ENCODE measurements at places on chromosomes 7 and 10.
A peak's percentile ranks its signal among the peaks of the same experiment; 100 is the strongest.

DNA sequence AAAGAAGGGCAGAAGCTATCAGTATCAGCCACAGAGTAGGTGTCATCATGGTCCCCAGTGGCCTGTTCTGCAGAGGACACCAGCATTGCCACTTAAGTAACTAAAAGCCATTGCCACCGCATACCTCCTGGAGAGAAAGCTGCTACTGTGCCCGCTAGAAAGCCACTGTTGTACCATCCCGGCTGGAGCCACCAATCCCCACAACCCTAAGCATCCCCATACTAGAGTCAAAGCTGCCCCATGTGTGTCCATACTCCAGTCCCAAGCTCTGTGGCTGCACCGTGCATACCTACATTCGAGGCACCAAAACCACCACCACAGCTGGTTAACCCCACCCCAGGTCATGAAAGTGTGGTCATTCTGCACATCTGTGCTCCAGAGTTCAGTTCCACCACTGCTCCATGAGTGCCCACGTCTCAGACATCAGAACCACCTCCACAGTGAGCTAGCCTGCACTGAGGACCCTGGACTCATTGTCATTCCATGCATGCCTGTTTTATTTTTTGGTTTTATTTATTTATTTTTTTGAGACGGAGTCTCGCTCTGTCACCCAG is 9.5 kb upstream of the SEPTIN14 start:
- no peak for DNase-seq

DNA sequence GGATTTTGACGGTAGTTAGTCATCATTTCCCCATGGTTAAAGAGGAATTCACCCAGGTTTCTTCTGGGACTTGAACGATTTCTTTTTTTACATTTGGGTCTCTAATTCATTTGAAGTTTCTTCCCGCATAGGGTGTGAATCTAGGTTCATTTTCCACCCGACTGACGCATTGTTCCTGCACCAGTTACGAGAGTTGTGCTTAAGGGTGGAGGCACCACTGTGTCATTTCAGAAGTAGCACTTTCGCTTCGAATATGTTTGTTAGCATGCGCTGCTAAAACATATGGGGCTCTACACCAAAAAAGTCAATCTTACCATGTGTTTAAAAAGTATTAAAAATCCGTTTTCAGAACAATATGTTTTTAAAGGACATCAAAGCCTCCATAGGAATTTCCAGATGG is 140.3 kb downstream of the VIPR2 start:
- DNase-seq = no peak

- DNase-seq = peak; percentile 11
Measured at GRCh38 chr10:62885684-62886461, 69.7 kb upstream of the EGR2 start.

GRCh38 chr7:69162326-69162725 is 435.9 kb upstream of the AUTS2 start:
- DNase-seq = no peak

DNA sequence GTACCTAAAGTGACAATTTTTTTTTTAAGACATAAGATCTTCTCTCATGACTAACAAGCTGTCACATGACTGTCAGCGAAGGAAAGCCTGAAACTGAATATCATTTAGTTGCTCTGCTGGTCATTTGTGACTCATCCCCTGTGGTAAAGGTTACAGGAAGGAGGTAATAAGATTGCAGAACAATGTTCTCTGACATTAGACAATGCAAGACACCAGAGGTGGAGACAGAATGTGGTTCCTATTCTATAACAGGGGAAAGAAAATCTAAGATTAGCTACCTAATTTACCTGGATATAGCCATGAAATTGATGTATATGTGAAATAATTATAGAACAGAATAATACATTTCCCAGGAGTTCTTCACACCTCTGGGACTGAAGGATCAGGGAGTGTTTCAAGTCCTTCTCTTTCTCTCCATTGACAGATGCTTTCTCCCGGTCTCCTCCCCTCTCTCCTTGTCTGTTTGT is 47.7 kb downstream of the LRGUK start:
- DNase-seq = peak; percentile 97

DNA sequence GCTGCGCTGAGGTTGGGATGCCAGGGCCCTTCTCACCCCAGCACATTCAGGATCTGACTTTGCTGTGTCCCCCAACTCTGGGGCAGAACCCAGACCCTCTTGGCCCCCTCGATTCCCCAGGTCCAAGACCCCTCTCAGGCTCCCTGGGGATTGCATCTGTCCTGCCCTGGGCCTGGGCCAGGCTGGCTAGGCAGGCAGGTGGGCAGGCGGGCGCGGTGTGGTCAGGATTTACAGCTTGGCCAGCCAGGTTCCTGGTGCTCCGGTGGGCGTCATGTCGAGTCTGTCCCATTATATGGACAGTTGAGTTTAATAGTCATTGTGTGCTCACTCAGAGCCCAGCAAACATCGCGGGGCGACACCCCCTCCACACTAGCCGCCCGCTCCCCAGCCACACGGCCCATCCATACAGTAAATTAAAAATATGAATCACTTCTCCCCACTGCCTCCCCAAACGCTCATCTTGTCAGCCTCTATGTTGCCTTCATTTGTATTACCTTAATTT is 23.5 kb downstream of the POLL start:
- no peak for DNase-seq

DNA sequence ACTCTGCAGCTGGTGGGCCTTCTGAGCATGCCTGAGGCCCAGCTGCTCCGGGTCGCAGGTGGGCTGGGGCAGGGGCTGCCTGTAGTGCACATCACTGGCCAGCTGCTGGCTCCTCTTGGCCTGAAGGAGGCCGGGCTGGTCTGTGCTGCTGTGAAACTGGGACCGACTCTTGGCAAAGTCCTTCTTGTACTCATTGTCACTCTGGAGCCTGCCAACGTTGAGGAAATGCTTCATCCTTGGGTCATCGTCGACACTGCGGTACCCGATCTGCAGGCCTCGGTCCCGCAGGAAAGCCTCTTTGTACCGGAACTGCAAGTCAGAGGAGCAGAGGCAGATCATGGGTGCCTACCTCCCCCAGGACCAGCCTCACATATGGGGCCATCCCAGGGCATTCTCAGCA is 37.7 kb downstream of the HABP2 start:
- DNase-seq = no peak

- peak; percentile 76 for DNase-seq
Measured at GRCh38 chr7:25968205-25968993, 183.6 kb upstream of the NFE2L3 start.

- peak; percentile 91 for DNase-seq
Measured at GRCh38 chr10:58662314-58662713, 149.6 kb downstream of the BICC1 start.

DNA sequence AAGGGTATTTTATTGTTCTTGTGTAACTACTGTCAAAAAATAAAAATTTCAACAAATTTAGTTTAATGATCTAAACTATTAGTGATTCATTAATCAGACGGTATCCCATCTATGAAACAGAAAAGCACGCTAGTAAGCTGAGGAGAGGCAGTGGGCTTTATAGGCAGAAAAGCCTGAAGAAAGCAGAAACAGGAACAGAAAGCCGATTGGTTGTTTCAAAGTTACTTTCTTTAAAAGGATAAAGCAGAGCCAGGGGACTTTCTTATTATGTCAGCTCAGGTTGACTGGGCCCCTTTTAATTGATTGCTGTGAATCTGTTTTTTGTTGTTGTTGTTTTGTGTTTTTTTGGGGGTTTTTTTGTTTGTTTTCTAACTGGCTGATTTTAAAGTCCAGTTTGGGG is 105.5 kb downstream of the TES start:
- no peak for DNase-seq

DNA sequence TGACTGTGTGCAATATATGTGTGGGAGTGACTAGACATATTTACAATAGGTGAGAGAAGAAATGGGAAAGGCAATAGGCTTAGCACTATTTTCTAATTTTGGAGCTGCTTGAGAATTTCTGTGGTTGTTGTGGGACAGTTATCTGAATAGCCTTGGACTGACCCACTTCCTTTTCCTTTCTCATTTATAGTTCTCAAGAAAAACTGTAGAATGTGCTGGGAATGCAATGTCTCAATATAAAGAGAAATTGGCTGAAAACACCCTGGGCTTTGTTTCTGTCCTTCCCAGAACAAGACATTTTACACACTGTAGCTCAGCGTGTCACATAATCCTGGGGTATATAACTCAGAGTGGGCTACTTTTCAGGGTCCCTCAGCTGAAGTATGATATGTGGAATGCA is 153.0 kb upstream of the RHOBTB1 start:
- no peak for DNase-seq

DNA sequence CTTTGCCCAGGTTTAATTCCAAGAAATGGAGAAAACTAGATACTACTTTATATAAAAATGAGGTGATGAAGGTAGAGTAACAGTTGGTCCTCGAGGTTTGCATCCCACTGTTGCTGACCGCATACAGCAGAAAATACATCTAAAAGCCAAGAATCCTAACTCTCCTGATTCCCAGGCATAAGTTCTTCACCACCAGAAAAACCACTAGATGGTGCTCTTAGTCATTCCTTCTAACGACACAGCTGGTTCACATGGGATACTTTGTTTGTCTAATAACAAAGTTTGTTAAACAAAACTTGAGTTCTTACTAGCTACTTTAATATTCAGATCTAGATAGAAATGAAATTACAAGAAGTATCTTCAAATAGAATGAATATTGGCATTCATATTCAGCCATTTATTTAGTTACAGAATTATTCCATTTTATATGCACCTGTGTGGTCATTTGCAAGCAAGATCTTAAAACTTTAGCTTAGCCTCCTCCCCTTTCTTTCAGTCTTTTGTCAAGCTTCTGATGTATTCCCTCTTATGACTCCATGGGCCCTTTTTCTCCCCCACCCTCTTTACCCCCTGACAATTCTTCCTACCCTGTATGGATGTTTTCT is 54.1 kb upstream of the CYP26C1 start:
- peak; percentile 17 for DNase-seq

DNA sequence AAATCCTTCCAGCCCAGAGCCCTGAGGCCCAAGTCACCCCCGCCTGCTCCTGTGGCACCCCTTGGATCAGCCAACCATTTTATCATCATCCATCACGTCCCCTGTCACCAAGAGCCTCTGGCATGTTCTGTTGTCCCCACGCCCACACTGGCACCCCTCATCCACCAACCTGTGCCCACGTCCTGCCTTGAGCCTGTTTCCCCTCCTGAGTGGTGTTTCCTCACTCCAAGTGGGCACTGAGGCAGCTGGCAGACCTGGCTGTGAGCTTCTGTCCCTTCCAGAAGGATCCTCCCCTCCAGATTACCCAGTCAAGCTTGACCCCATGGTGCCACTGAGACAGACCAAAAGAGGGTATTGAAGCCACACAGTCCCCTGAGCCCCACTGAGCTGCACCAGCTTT is 71.4 kb upstream of the ANTXRL start:
- no peak for DNase-seq

GRCh38 chr7:47580811-47581331 is 1.0 kb downstream of the TNS3 start:
- peak; percentile 49 for DNase-seq

GRCh38 chr10:73867126-73867807 is 7.1 kb downstream of the CAMK2G start:
- DNase-seq = no peak

DNA sequence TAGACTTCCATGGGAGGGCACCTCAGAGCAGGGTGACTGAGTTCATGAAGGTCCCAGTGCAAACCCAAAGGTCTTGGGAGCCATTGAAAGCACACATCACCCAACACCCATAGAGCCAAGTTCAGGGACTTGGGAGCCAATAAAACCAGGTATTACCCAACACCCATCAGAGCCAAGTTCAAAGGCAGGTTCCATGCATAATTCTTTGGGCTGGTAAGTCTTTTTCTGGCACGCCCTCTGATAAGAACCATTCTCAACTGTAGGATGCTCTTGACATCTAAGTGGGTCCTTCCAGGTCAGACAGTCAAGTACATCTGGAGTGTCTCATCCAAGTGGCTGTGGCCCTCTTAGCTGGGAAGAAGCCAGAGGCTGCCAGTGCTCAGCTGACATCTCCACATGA is 63.2 kb downstream of the EBF3 start:
- DNase-seq = no peak

DNA sequence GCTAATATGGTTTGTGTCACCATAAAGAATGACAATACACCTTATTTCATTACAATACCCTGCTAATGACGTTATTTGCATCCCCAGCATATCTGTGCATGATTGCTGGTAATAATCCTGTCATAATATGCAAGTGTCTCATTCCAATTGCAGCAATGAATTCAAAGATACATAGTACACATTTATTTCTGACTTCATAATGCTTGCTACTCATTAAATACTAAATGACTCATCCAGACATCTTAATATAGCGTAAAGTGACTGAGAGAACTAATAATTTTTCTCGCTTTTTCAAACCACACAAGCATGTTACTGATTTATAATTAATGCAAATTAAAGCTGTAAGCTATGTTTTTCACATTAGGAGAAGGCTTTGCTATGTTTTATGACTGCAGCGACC is 234.7 kb upstream of the MDFIC start:
- DNase-seq = no peak

DNA sequence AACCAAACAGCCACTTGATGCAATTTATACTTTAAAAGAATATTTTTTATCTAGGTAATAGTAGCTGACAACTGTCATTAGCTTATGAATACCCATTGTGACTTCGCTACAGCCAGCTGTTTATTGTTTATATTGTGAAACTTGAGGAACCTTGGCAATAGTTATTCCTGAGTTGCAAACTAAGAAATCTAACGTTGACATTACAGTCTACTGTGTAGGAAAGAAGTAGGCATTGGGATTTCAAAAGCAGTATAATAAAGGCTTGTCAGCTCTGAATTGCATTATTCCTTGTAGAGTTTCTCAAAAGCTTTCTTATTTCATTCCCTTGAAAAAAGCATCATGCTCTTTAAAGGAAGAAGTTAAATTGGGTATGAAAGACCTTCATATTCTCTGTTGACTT is 42.7 kb upstream of the OIT3 start:
- DNase-seq = no peak

DNA sequence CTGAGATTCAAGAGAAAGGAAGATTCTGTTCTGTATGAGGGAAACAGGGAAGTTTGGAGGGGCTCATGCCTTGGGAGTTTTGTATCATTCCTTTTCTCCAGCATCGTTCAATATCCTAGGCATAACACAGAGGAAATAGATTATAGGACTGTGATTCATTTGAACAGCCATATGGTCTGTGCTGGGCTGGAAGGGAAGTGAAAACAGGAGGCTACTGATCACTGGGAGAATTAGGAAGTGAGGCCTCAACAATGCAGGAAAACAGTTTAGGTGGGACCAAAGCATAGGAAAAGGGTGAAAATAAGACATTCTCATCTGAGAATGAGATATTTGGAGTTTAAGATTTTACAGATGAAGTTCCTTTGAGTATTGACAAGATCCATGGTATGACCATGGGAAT is 70.7 kb upstream of the MKX start:
- peak; percentile 47 for DNase-seq

GRCh38 chr7:38274486-38274885 is 1.1 kb upstream of the TARP start:
- peak; percentile 67 for DNase-seq

All from MV-4-11 (cell line).